ENCODE measurements at places on chromosomes 6 and 20.

DNA sequence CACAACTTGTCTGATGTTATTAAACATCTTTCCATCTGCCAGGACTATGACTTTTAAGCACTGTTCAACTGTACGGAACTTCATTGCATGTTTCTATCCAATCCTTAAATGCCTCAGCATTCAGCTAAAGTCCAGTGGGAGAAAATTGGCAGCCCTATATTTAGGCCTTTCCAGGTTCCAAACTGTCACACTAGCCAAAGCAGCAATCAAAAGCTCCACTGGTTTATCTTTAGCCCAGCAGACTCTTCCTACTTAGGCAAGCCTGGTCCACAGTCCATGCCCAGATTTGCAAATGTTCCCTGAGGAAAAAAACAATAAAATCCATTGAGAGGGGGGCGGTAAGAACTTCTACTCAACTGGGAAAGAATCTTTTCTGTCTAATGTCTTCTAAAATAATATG lies 349.1 kb upstream of the GJE1 start:
- no peak for DNase-seq

- DNase-seq, result no peak
Measured at GRCh38 chr6:167872538-167873210, 46.0 kb downstream of the AFDN start.

DNA sequence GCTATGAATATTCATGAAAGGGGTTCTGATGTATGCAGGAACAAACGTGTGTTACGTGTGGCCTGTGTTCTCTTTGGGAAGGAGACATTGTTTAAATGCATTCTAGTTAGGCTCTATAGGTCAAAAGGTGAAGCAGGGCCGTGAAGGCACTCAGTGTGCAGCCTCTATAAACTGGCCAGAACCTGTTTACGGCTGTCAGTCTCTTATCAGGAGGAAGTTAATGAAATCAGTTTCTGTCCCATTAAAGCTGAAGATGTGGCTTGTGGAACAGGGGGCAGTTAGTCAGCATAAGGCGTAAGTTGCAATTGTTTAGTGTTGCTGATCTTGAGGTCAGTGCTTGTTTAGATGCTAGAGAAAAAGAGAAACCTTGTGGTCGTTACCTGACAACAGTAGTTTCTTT lies 111.5 kb upstream of the KCNG1 start:
- DNase-seq, result no peak

DNA sequence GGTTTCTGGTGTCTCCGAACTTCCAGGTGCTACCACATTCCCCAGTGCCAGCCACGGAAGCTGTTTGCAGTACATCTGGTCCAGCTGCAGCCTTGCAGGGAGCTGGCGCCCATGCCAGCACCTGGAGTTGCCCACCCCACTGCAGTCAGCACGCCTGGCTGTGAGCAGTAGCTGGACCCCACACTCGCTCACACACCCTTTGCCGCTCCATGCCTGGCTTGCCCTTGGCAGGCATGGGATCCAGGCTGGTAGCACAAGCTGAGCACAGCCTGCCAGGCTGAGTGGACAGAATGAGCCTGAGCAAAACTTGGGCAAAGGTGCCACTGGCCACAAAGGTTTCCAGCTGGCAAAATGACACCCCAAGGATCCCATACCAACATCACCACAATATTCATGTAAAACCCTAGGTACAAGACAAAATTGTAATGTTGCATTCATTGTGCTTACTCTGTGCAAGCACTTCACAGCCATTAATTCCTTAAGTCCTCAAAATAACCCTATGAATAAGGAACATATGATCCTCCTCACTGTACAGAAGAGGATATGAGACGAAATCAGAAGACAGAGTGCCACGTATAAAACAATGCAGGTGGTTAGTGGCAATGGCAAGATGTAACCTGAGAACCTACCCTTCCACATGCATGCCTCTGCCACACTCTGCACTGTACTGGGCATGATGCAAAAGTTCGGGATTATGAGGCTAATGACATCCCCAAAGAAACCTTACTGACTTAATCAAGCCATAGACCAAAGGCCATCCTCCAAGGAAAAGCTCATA lies 18.3 kb downstream of the KIF16B start:
- no peak for DNase-seq

DNA sequence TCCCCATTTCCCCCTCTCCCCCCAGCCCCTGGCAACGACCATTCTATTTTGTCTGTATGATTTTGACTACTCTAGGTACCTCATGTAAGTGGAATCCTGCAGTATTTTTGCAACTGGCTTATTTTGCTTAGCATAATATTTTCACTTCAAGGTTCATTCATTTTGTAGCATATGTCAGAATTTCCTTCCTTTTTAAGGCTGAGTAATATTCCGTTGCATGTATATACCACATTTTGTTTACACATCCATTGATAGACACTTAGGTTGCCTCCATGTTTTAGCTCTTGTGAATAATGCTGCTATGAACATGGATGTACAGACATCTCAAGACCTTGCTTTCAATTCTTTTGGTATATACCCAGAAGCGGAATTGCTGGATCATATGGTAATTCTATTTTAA lies 1.4 kb upstream of the UQCC2 start:
- no peak for DNase-seq

GRCh38 chr20:24950128-24950835 lies 1.2 kb downstream of the CST7 start:
- DNase-seq, result no peak

- DNase-seq, result no peak
Measured at GRCh38 chr6:168746643-168747042, 305.7 kb downstream of the SMOC2 start.

DNA sequence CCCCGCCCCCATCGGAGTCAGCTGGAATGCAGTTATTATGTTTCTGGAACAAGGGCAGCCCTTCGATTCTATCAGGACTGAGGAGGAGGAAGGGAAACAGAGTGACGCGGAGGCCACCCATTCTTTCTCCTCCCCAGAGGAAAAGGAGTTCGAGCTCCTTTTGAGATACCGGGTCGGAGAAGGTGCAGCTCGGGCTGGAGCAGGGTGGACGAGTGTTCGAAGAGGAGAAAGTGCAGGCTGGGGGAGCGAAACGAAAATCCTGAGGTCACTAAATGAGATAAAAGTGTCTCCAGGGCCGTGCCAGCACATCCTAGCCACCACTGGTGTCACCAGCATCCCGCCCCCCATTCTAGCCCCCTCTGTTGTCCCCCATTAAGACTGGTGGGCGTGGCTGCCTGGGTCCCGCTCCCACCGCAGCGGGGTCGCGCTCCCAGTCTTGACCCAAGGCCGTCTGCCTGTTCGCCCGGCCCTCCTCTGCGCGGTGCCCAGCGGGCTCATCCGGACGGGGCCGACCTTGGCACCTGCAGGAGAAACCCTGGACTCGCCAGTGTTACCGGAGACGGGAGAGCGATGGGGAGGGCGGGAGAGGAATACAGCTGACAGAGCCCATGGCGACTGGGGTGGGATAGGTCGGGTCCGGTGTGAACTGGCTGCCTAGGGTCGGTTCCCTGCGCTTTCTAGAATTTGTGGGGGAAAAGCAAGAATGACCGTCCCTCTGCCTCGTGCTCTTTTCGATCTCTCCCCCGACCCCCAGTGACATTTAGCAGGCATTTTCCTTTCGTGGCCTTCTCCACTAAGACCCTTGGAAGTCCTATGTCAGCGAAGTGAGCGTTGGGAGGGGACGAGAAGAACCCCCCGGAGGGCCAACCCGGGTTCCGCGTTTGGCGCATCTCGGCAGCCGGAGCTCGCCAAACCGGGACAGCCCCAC lies 16.2 kb downstream of the FOXA2 start:
- no peak for DNase-seq

DNA sequence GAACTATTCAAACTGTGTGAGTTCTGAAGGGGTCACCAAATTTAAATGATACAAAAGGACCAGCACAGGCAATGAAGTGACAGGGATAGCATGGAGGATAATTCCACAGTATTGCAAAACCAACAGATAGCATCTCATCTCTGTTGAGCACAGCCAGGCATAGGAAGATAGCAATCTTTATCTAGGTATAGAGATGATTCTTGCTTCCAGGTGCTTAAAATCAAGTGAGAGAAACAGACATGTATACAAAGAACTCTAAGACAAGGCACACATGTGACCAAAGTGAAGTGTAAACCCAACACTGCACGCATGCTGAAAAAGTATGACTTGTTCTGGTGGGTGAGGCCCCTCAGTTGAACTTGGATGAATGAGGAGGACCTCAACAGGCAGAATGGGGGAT lies 48.4 kb upstream of the ARMC2 start:
- no peak for DNase-seq

DNA sequence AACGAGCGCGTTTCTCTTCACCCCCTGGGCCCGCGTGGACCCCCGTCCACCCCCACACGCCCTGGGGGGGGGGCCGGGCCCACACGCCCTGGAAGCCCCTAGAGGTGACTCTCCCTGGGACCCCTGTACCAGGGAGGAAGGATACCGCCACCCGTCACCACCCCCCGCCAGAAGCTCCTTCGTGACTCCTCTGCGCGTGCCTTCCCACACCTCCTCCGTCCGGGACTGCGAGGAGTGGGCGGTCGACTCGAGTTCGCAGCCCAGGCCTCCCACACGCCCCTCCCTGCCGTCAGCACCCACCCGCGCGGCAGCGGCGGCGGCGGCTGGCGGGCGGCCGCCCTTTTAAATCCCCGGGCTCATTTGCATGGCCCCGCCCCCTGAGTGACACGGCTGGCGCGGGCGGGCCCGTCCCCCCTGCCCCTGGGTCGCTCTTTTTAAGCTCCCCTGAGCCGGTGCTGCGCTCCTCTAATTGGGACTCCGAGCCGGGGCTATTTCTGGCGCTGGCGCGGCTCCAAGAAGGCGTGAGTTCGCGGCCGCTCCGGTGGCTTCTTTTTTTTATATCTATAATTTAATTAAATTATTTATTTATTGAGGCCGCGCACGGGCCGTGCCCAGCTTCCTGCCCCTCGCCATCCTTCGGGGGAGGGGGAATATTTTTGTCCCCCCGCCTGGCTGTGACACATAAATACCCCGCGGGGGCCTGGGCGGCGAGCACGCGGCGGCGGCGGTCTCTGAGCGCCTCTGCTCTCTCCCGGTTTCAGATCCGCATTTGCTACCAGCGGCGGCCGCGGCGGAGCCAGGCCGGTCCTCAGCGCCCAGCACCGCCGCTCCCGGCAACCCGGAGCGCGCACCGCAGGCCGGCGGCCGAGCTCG lies at the start of gene HMGA1:
Gene HMGA1 (plus strand): TSS at position 431 of the 873 bp plus-strand sequence. CDS start 3,908 bp downstream, outside the sequence.
- DNase-seq, result peak; percentile 83

DNA sequence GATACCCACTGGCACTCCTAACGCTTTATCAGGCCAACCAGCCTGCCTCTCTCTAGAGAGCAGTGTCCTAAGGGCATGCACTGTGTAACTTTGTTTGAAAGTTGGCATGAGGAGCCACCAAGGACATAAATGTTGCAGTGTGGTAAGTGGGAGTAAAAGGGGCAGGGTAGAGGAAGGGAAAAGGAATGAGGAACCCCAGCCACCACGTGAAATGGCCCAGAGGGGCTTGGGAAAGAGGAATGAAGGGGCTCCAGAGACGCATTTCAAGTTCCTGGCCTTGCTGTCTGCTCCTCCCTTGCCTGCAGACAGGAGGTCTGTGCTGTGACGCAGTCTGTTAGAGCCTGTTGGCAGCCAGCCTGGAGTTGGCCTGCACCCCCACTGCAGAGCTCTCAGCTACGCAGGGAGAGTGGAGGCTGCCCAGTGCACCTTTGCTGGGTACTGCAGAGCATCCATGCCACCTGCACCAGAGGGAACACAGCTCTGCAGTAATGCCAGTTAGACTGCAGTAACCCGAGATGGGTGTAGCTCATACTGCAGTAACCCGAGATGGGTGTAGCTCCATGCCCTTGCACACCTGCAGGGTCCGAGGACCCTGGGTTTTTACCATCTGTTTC lies 86.8 kb upstream of the SNAP25 start:
- DNase-seq, result no peak

DNA sequence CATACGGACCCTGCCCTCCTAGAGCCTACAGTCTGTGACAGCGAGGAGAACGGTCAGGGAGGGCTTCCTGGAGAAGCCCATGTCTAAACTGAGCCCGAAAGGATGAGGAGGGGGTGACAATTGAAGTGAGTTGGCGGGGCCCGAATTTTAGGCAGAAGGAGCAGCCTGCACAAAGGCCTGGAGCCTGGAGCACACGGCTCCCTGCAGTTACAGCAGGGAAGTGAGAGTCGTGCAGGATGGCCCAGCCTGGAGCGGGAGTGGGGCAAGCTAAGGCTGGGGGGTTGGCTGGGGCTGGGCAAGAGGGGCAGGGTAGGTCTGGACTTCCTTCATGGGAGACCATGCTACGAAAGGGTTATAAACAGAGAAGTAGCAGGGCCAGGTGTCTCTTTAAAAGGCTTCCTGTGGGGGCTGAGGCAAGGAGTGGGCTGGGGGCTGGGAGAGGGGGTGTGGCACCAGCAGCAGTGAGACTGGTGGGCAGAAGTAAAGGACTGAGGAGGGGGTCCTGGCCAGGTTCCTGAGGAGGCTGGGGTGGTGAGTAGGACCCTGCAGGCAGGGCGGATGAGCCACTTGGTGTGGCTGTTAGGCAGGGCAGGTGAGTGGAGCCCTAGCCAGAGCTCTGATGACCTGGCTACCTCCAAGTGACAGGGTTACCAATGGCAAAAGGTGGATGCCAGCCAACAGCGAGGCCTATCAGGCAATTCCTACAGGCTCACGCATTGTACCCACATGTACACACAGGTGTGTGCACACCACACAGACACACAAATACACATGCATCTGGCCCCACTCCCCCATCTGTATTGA lies 119.2 kb downstream of the MRPL14 start:
- no peak for DNase-seq

GRCh38 chr6:80456724-80457438 lies 350.4 kb downstream of the BCKDHB start:
- DNase-seq, result no peak

DNA sequence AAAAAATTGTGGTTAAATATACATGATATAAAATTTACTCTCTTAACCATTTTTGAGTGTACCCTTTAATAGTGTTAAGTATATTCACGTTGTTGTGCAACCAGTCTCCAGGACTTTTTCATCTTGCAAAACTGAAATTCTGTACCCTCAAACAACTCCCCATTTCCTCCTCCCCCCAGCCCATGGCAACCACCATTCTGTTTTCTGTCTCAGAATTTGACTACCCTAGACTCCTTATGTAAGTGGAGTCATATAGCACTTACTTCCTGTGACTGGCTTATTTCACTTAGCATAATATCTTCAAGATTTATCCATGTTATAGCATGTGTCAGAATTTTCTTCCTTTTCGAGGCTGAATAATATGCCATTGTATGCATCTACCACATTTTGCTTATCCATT lies 5.1 kb downstream of the VPS16 start:
- no peak for DNase-seq

DNA sequence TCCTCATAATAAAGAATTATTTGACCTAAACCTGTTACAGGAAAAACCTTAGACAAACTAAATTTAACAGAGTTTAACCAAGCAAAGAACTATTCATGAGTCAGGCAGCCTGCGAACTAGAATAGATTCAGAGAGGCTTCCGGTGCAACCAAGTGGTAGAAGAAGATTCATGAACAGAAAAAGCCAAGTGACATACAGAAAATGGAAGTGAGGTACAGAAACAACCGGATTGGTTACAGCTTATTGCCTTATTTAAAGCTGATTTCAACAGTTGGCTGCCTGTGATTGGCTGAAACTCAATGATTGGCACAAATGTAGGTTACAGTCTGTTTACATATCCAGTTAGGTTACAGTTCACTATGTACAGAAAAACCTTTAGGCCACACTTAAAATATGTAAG lies 10.1 kb downstream of the PPP1R3G start:
- DNase-seq, result no peak
